ENCODE measurements at places on chromosomes 3 and 15.

DNA sequence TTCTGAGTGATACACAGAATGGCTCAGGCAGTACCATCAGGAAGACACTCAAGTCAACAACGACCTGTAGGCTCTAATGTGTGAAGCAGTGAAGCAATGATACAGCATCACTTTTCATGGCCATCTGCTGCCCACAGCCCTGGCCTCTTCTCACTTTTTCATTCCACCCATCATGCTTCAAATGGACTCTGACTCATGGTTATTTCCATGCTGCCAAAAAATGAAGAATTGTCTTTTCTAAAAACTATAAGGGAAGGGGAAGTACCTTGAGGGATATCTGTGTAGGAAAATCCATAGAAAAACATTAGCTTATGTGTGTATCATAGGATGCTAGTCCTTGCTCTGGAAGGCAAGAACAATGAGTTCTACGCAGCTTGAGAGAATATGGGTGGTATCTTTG is 11.5 kb downstream of the HGD start:
- DNase-seq = no peak

- DNase-seq = peak; percentile 99
Measured at GRCh38 chr15:85667491-85668424, 127.0 kb downstream of the KLHL25 start.

DNA sequence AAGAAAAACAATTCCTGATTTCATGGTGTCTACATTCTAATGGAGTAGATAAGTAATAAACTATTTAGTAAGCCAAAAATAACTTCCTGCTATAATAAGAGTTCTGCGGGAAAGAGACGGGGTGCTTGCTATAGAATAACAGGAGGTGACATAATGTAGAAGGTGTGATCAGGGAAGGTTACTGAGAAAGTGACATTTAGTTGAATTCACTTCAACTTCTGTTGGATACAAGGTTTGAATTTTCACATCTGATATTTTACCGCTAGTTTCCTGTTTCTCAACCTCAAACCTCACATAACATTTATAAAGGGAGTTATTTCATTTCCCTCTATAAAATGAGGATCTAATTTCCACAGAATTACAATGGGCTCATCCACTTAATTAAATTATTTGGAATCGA is 102.3 kb upstream of the GBE1 start:
- no peak for DNase-seq

GRCh38 chr3:129665024-129665768 is 58.7 kb upstream of the PLXND1 start:
- no peak for DNase-seq

DNA sequence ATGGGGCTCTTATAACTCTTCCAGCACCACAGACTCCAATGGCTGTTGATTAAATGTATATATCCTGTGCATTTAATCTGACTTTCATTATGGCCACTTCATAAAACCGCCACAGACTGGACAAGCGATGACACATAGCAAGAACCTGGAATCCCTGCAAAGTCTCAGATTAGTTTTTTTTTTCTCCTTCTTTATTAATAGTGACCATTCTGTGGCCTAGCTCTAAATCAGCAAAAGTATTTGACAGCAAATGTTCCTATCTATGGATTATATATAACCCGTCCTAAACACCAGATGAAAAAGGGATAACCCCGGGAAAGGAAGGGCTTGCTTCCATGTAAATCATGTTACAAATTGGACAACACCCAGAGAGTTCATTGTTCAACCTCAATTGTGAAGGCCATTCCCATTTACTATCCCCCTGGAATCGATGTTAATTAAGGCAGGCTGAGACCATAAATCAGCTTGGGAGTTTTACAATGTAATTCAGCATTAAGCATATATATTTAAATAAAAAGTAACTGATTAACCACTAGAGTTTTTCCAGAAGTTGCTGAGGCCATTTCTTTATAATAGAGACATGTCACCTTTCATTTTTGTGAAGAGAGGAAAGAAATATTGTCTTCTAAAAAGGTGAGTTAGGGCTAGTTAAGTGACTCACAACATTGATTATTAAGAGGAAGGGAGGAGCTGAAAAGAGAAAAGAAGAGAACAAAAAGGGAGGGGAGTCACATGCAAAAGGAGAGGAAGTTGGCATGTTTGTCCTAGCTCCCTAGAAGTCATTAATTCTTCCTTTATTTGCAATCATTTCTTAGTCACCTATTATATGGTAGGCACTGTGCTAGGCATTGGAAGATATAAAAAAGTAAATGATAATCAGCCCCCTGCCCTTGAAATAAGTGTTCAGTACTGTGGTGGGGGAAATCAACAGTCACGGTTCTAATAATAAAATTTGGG is 26.2 kb downstream of the ALDH1A2 start:
- DNase-seq = no peak

DNA sequence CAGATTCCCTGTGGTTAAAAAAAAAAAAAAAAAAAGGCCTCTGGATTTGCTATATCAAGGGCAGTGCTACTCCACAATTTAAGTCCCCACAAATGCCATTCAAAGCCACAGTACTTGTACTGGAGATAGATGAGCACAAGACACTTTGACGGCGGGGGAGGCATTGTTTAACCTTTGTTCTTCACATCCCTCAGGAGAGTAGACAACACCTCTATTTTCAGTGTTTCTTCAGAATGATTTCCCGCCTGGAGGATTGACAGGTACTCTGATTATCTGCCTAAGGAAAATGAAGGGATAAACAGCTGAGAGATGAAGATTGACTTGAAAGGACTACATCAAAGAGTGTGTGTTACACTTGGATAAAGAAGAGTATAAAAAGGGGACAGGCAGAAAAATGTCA is 58.7 kb downstream of the OTOL1 start:
- no peak for DNase-seq

- DNase-seq = no peak
Measured at GRCh38 chr3:105950881-105951600, 82.2 kb upstream of the CBLB start.

- DNase-seq = no peak
Measured at GRCh38 chr3:74041068-74041675, 416.4 kb upstream of the PDZRN3 start.

GRCh38 chr15:87744815-87745214 is 511.7 kb downstream of the NTRK3 start:
- no peak for DNase-seq

DNA sequence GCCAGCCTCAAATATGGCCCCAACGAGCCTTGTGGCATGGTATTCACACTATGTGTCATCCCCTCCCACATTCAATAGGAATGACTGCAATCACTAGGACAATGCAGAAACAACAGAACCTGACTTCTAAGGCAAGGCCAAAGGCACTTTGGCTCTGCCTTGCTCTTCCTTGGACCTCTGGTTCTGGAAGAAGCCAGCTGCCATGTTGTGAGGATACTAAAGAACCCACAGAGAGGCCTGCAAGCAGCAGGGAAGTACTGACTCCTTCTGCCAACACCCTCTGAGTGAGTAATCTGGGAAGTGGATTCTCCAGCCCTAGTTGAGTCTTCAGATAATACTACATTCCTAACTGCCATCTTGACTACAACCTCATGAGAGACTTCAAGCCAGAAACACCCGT is 64.7 kb downstream of the ADAMTS9 start:
- no peak for DNase-seq

GRCh38 chr3:16198427-16198826 is 23.9 kb downstream of the GALNT15 start:
- no peak for DNase-seq

- peak; percentile 55 for DNase-seq
Measured at GRCh38 chr15:94793641-94794040, 562.3 kb downstream of the MCTP2 start.

- DNase-seq = no peak
Measured at GRCh38 chr3:81922404-81922803, 161.0 kb upstream of the GBE1 start.

DNA sequence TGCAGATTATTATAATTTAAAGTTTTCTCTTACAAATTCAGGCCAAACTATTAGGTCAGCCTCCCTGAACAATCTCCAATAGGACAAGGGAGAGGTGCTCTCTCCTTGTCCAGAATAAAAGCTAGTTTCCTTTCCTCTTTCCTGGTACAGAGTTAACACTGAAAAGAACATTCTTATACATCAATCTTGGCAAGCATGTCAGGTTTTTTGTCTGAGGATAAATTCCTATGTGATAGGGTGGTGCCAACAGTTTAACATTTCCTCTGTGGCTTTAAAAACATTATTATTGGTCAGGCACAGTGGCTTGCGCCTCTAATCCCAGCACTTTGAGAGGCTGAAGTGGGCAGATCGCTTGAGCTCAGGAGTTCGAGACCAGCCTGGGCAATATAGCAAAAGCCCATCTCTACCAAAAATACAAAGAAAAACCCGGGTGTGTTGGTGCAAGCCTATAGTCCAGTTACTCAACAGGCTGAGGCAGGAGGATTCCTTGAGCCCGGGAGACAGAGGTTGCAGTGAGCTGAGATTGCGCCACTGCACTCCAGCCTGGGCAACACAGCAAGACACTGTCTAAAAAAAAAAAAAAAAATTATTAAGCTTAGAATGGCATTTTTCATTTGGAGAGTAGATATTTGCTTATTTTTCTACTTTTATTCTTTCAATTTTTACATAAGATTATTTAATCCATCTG is 13.7 kb upstream of the ULK4 start:
- no peak for DNase-seq

DNA sequence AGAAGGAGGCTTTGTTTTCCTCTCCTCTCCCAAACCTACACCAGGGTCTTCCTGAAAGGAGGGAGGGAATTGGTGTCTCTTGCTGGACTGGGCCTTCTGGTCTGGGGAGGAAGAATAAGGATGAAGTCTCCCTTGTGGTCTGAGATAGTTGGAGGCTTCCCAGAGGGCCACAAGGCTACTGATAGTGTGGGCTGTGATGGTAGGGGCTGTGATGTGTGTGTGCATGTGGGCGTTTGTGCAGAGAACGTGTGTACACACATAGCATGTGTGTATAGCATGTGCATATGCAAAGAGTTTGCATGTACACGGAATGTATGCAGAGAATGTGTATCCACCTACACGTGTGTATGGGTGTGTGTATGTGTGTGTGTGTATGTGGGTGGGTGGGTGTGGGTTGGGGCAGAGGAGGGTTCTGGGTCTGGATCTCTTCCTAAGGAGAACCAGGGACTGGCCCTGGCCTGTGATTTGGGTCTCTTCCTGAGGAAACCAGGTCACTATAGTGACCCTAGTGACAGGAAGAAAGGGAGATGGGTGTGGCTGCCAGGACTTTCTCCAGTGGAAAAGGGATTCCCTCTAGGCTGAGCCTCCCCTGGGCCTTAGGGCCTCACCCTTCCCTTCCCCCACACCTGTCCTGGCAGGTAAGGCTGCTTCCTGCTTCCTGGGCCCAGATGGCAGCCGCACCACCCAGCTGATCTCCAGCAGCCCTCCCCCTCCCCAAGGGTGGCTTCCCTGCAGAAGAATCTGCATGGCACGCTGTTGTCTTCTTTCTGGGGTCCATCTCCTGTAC is 1.7 kb downstream of the FLNB start:
- no peak for DNase-seq

- no peak for DNase-seq
Measured at GRCh38 chr15:97893967-97894366, 66.5 kb upstream of the ARRDC4 start.

DNA sequence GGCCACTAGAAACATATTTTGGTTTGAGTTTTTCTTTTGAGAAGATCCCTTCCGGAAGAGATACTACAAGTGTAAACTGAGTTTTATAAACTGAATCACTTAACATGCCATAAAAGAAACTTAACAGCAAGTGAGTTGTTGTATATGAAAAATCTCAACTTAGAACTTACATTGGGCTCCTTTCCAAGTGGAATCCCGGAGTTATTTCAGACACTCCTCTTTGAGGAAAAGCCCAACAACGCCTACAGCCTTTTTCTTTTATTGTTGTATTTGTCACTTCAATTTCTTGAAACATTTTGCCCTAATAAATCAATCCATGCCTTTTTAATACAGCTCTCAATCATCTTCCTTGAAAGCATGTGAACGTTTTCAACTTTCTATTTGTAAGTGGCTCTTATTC is 137.3 kb downstream of the FEZF2 start:
- no peak for DNase-seq

GRCh38 chr3:60893946-60894345 is 357.3 kb downstream of the FHIT start:
- no peak for DNase-seq

DNA sequence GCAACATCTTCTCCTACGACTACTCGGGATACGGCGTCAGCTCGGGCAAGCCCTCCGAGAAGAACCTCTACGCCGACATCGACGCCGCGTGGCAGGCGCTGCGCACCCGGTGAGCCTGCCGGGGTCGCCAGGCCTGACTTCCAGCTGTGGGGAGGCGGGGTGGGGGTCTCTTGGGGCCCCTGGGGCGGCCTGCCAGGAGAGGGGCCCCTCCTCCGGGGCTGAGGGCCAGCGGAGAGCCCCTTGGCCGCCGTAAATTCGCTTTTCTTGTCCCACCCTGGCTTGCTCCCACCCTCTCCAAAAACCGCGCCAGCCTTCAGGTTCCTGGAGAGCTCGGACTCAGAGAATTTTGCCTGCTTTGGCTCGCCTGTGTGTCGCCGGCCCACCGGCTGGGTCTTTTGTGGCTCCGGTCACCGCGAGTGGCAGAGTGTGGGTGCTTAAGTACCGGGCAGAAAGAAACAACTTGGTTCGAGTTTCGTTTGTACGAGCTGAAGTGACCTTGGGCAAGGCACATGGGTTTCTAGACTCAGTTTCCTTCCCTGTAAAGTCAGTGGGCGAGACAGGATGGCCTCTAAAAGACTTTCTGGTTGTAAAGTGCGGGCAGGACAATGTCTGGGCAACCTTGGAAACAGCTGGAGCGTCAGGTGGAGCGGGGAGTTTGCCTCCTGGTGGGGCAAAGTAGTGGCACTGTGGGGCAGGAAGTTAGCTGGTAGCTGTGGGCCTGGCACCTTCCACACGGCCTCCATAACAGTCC is 976 bp downstream of the ABHD17C start:
- DNase-seq = no peak

GRCh38 chr3:60033901-60034453 is 984.2 kb upstream of the CFAP20DC start:
- DNase-seq = no peak

Data from non-pigmented ciliary epithelial cell (primary cell).